ENCODE measurements at places on chromosomes 13 and 19.
A peak's percentile ranks its signal among the peaks of the same experiment; 100 is the strongest.

GRCh38 chr13:91426913-91427312, 28.5 kb downstream of the GPC5 start:
- no peak for DNase-seq

GRCh38 chr19:44671400-44671799, at the start of gene CEACAM19:
Gene CEACAM19, plus strand, starts transcription at chr19:44671482. Its CDS starts 450 bp downstream, at chr19:44671932.
- no peak for DNase-seq

GRCh38 chr19:55660991-55661390, 6.2 kb downstream of the U2AF2 start:
- no peak for DNase-seq

DNA sequence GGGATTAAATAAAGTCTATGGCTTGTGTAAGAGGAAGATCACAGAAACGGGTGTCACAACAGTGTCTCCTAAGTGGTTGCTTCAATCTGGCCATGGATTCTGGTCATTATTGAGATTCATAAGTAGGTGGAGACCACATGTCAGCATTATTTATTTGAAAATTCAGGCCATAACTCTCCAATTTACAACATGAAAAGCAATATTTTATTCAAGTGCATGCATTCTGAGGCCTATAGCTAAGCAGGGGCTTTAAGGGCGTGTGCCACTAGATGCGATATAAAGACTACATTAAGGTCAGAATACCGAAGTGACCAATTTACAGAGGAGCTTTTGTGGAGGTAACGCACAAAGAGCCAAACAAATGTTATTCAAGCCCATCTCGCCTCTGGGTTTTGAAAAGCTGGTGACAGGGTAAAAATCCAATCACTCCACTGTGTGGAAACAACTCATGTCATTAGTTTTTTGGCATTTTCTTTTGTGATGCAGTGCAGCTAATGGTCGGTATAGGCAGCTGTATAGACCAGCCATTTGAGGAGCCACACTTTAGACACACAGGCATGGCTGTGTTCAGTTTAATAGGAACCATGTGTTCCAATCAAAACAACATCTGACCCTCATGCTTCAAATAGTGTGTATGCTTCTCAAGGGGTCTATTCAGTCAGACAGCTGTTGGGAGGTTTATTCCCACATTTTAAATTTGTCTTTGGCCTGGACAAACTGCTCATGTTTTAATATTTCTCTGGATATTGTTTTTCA, 123.7 kb downstream of the KL start:
- no peak for DNase-seq

- no peak for DNase-seq
Measured at GRCh38 chr13:76048131-76048530, 412.0 kb downstream of the LMO7 start.

DNA sequence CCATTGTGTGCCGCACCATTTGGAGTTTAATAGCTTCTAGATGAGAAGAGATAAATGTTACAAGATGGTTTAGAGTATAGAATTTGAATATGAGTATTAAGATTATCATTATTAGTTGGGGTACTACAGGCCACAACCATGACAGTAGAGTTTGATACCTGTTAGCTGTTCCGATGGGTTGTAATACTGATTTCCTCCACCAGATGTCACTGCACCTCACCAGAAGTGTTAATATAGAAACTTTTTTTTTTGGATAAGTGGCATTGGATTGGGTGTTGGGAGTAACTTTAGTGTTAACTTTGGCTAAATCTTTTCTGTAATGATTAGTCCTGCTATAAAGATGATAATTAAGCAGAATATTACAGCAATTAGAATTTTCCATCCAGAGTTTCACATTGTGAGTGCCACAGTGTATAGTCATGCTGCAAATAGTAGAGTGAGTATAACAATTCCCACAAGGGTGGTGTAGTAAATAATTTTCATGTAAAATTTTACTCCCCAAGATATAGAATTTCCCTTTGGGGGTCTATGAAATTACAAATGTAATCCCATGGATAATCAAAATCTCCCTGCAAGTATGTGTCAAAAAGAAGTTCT, 56.3 kb downstream of the PSG3 start:
- DNase-seq, result peak; percentile 45

- DNase-seq, result no peak
Measured at GRCh38 chr19:7823686-7824301, 6.2 kb upstream of the EVI5L start.

DNA sequence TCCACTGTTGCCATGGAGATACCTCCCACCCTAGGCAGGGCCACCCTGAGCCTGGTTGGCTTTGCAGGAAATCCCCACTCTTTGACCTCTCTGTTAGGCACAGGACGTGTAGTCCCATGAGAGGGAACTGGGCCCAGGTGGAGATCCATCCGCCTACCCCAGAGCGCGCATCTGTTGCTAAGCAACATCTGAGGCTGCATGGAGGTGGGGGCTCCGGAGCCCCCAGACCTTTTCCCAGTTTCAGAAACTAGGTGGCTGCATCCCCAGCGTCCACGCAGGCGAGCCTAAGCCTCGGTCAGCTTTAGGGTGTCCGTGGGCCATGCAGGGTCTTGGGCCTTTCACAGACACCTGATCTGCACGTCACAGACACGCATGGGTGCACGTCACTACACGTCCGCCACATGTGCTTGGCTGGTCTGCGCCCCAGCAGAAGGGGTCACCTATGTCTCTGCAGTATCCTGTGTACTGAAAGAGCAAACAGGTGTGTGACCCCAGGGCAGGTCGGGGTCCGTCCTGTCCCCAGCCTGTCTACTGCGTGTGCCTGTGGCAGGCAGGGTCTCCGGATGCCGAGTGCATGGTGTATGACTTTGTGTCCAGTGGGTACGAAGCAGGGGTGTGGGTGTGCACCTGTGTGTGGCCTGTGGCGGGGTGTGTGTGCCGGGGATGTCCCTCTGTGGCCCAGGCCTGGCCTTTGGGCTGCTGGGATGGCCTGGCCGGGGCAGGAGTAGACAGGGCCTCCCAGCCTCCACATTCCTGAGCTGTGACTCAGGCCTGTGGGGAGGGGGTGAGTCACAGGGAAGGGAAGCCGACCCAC, 4.1 kb upstream of the CIRBP start:
- no peak for DNase-seq

GRCh38 chr19:47022140-47022536, 2.5 kb downstream of the NPAS1 start:
- no peak for DNase-seq

GRCh38 chr13:37029617-37030016, 29.0 kb downstream of the EXOSC8 start:
- DNase-seq, result no peak

DNA sequence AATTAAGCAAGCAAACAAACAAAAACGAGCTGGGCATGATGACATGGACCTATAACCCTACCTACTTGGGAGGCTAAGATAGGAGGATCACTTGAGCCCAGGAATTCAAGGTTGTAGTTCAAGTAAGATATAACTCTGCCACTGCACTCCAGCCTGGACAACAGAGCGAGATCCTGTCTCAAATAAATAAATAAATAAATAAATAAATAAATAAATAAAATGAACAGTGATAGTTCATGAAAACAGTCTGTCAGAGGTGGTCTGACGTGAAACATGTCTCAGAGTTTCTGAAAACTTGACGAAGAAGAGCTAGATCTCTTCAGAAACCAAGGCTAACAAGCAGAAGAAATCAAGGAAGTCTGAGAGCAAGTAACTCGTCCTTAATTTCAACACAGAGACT, 188.8 kb upstream of the GPC6 start:
- no peak for DNase-seq

- peak; percentile 71 for DNase-seq
Measured at GRCh38 chr19:3440082-3440481, 40.2 kb downstream of the SMIM24 start.

GRCh38 chr13:40190641-40191100, 475.8 kb downstream of the FOXO1 start:
- peak; percentile 68 for DNase-seq

DNA sequence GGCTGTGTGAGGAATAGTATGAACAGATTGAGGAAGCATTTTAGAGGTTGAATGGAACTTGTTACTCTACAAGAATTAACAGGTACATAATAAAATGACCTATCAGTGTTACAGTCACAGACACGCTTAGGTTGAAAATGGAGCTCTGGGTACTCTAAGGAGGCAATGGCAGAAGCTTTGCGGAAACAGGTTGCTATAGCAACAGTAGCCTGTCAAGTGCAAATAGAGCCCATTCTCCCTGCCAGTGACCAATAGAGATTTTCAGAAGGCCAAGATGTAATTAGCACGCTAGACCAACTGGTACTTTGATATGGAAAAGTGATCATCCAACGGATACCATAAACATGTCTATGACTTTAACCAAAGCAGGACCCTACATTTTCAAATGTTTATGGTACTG, 148.5 kb upstream of the FREM2 start:
- DNase-seq, result no peak

GRCh38 chr19:411723-412355, 2.9 kb upstream of the C2CD4C start:
- DNase-seq, result no peak

- DNase-seq, result no peak
Measured at GRCh38 chr13:37340901-37341670, 235.6 kb upstream of the CSNK1A1L start.

GRCh38 chr13:93774506-93774905, 547.9 kb downstream of the GPC6 start:
- DNase-seq, result no peak

- no peak for DNase-seq
Measured at GRCh38 chr19:24140099-24140498, 53.1 kb downstream of the ZNF254 start.

GRCh38 chr13:74289861-74290773, 155.9 kb upstream of the KLF12 start:
- DNase-seq, result peak; percentile 30

GRCh38 chr13:53014495-53015443, 13.8 kb upstream of the OLFM4 start:
- DNase-seq, result no peak

DNA sequence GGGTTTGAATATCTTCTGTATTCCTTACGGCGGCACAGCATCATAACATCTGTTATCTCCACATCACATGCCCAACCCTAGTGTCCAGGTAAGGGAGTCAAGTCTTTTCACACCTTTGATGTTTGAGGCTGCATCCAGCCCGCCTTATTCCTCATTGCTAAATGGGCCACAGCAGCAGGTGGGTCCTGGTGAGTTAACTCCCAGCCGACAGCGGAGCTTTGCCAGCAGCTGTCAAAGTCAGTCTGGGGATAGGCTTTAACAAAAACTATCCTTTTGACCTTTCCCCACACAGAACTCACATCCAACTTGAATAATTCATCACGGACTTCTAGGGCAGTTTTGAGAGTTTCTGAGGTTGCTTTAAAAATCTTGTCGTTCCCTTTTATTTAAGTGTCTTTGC, 235.1 kb downstream of the DLEU7 start:
- DNase-seq, result no peak

DNA sequence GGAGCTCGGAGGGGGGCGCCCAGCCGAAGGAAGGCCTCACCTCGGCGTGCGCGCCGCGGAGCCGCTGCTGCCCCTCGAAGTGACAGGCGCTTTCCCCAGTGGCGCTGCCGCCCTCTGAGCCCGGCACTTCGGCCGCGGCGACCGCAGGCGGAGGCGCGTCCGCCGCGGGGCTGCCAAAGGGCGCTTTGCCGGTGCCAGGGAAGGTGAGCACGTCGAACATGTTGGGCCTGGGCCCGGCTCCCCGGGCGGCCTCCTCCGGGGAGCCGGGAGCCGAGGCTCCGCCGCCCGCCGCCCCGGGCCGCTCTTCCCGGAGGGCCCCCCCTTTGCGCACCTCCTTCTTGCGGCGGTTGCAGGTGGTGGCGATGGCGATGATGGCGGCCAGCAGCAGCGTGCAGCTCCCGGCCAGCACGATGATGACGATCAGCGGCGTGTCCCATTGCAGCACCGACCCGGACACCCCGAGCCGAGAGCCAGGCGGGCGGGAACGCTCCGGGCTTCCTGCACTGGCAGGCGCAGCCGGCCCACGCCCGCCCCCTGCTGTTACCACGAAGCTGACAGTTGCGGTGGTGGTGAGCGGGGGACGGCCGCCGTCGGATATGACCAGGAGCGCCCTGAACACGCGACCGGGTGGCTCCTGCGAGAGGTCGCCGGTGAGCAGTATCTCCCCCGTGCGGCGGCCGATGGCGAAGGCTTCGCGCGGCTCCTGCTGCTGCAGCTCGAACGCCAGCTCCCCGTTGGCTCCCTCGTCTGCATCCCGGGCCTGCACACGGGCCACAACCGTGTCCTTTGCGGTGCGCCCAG, 2.5 kb downstream of the PCDH8 start:
- DNase-seq, result peak; percentile 64

DNA sequence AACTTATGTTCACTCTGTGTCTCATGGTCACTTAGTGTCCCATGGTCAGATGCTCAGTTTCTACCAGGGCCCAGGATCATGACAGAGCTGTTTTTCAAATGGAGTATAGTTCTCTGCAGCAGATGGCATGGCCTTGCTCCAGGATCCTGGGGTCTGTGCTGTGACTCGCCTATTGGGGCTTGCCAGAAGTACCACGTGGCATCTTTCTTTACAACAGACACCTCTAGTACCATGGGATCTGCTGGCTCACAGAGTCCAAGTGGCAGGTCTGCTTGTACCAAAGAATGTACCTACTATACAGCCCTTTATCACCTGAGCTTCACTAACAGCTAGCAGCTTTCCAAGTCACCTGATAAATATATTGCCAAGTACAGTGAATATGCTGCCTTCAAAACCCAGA, 6.0 kb upstream of the RNF6 start:
- DNase-seq, result no peak

GRCh38 chr13:78298657-78299056, 304.7 kb downstream of the POU4F1 start:
- DNase-seq, result peak; percentile 3

DNA sequence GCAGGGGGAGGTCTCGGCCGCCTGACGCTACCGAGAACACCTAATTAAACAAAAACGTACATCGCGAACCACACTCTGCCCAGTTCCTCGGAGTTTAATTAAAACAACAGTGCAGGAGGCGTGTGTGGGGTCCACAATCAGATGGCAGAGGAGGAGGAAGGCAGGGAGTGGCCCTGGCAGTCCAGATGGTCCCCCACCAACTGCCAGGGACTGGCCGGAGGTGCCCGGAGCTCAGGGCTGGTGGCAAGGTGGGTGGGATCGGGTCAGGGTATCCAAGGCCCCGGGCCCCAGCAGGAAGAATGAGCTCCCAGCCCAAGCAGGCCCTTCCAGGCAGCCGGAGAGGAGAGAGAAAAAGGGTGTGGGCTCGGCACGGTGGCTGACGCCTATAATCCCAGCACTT, 71.3 kb downstream of the PTPRS start:
- no peak for DNase-seq
